ENCODE measurements at places on chromosomes 4 and X.
A peak's percentile ranks its signal among the peaks of the same experiment; 100 is the strongest.

DNA sequence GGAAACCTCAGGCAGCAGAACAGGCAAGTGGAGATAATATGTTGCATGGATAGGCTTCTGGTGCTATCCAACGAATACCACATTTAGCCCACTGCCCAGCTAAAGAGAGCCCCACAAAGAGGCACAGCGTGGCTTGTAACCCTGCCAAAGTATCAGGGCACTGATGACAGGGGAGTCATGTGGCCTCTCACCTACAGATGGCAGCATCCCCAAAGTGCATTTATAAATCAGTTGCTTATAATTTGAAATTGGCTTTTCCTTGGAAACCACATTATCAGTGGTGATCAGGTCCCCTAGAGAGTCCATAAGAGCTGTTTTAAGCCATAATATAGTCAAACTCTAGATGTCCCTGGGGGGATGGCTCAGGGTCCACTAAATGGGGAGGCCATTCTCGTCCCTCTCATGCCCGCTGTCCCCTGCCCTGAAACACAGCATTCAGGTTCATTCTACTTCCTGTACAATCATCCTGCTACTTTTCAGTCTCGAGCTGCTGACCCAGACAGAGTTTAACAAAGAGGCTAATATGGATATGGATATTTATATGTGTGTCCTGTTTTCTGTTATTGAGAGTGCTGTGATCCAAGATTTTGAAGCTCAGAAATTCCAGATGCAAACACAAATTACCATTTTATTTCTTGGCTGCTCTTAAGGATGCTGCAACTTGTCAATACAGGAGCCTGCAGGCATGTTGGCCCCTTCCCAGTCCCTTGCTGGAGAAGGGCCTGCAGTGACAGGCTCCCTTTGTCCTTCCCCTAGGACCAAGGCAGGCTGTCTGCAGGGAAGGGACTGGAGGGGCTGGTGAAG, 28.5 kb downstream of the SRPX start:
- H3K4me1 ChIP-seq, result no peaks in the 10 kb centered on the region
- no peaks in the 10 kb centered on the region for H3K36me3 ChIP-seq
- no peak for DNase-seq
- no peak overlapping the region for H3K27ac ChIP-seq
- H3K4me3 ChIP-seq, result no peak overlapping the region
- H3K27me3 ChIP-seq, result no peaks in the 10 kb centered on the region

GRCh38 chrX:4358577-4358976, 645.1 kb upstream of the PRKX start:
- H3K36me3 ChIP-seq, result no peaks in the 10 kb centered on the region
- no peak for DNase-seq
- H3K4me3 ChIP-seq, result no peak overlapping the region
- H3K27me3 ChIP-seq, result no peaks in the 10 kb centered on the region
- no peaks in the 10 kb centered on the region for H3K4me1 ChIP-seq

GRCh38 chr4:110480031-110480549, 4.1 kb downstream of the ENPEP start:
- H3K4me1 ChIP-seq, result peaks cover 3% of the 10 kb centered on the region
- no peak overlapping the region for H3K4me3 ChIP-seq
- H3K27me3 ChIP-seq, result no peaks in the 10 kb centered on the region
- no peaks in the 10 kb centered on the region for H3K36me3 ChIP-seq
- H3K27ac ChIP-seq, result no peak overlapping the region

- H3K4me3 ChIP-seq, result no peak overlapping the region
- DNase-seq, result no peak
- no peak overlapping the region for H3K27ac ChIP-seq
- no peaks in the 10 kb centered on the region for H3K4me1 ChIP-seq
- no peaks in the 10 kb centered on the region for H3K27me3 ChIP-seq
These were observed 11.6 kb upstream of the BMP2K start for GRCh38 chr4:78764498-78764961.

DNA sequence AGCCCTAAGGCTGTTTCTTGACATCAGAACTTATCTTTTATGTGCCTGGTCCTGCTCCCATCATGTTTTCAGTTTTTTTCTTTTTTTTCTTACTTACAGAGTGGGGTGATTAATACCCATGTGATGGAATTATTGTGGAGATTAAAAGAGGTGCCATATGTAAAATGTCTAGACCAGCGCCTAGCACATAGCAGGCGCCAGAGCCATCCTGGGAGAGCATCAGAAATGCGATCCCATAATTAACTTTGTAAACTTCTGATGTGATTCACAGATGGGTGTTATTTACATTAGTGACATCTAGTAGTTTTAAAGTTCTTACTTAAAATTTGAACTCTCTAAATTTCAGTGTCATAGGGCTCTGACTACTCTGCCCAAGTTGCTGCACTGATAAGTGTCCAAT, 66.2 kb upstream of the PGRMC2 start:
- peaks cover 10% of the 10 kb centered on the region for H3K4me1 ChIP-seq
- H3K4me3 ChIP-seq, result no peak overlapping the region
- no peak overlapping the region for H3K27ac ChIP-seq

DNA sequence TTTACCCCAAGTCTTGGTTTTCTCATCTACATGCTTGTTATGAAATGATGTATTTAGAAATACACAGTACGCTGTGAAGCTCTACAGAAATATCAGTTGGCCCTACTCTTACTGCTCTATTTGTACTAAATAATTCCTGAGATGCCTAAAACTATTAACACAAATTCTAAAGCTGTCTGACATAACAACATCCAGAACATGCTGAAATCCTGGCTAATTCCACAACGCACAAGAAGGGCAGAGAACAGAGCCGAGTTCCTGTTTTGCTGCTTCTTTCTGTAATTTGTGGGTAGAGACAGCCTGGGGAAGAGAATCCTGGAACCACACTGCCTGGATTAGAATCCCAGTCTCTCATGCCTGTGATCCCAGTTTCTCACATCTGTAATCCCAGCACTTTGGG, 59.0 kb downstream of the ZNF827 start:
- H3K36me3 ChIP-seq, result no peaks in the 10 kb centered on the region
- H3K27me3 ChIP-seq, result no peaks in the 10 kb centered on the region
- no peak overlapping the region for H3K27ac ChIP-seq
- no peak for DNase-seq

DNA sequence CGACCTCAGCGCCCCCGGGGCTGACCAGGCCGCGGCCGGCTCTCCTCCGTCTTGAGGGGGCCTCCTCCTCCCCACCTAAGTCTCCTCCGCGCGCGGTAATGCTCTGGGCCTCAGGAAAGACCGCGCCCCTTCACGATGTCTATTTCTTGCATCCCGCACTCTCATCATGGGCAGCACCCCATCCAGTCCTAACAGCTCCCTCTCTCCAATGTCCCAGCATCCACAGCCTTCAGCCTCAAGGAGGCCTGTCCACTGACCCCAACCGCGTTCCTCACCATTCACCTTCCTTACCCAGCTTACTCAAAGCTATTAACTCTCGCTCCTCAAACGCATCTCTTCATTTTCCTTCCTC, 77.5 kb downstream of the MAGED4 start:
- peak overlapping the region; percentile 54 for H3K4me3 ChIP-seq
- no peaks in the 10 kb centered on the region for H3K36me3 ChIP-seq
- DNase-seq, result no peak
- H3K4me1 ChIP-seq, result no peaks in the 10 kb centered on the region
- H3K27me3 ChIP-seq, result no peaks in the 10 kb centered on the region

DNA sequence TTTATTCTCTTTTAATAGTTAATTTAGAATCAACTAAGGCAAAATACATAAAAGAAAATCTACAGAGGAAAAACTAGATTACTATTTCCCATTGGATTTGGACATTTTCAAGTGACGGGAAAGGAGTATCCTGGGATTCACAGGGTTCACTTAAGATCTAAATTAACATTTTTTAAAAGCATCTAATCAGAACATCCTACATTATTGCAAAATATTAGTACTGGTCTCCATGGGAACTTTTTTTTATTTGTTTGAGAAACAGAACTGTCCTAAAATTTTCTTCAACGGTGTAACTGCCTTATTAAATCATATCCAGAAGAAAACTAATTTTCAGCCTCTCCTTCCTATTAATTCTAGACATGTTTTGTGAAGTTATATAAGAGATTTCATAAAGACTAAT, 69.7 kb downstream of the METTL14 start:
- DNase-seq, result no peak
- peaks cover 17% of the 10 kb centered on the region for H3K4me1 ChIP-seq
- no peak overlapping the region for H3K27ac ChIP-seq
- H3K36me3 ChIP-seq, result no peaks in the 10 kb centered on the region
- no peak overlapping the region for H3K4me3 ChIP-seq
- no peaks in the 10 kb centered on the region for H3K27me3 ChIP-seq

- no peak for DNase-seq
- H3K4me3 ChIP-seq, result no peak overlapping the region
- no peaks in the 10 kb centered on the region for H3K27me3 ChIP-seq
- no peaks in the 10 kb centered on the region for H3K36me3 ChIP-seq
- no peaks in the 10 kb centered on the region for H3K4me1 ChIP-seq
These were observed 8.5 kb upstream of the CCSER1 start for GRCh38 chr4:90118527-90119195.

DNA sequence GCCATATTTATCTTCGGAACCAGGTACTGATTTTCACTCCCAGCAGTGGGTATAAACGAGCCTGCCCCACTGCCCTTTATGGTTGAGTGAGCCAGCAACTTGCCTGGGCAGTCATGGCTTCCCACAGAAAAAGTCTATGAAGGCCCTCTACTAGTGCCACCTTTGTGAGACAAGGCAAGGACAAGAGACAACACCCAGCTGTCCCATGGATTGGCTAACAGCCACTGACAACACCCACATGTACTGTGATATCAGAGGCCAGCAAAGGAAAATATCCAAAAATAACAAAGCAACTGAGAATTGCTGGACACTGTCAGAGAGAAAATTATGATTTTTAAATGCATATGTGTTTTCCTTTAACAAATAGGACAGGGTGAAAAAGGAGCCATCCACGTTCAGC, 248.4 kb upstream of the TTC29 start:
- no peak for DNase-seq
- H3K4me1 ChIP-seq, result peaks cover 5% of the 10 kb centered on the region
- H3K27me3 ChIP-seq, result no peaks in the 10 kb centered on the region
- no peak overlapping the region for H3K4me3 ChIP-seq
- H3K27ac ChIP-seq, result peak overlapping the region; percentile 43

DNA sequence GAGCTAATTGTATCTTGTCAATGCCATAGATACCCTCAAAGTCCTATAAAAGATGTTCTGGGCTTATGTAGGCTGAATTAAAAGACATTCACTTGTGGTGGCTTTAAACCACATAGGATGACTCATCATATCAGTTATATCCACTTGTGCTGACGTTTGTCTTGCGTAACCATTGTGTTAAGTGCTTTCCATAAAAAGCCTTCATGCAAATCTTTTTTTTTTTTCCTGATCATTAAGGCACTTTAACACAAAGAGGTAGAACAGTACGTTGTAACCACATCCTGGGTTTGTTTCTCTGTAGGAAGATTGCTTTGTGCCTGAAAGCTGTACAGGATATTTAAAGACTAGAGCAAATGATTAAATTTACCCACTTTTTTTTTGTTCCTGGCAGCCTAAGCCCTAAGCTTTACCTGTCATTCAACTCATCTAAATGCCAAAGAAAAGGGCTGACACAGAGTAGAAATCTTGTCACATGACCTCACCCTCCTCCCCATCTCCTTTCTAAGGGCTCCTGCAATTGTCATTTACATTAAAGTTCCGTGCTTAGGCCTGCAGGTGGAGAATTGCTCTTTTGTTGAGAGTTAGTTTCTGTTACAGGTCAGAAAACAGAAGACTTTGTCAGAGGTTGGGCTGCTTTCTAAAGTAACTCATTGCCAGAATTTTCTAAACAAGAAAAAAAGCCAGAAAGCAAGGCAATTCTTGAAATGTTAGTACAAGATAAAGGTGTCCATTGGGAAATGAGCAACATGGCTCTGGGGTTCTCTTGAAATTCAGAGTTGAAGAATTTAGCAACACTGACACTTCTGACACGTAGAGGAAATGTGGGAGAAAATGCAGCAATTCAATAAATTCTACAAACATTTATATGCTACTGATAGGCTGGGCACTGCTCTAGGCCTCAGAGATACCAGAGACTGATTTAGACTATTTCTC, 555.6 kb downstream of the PPARGC1A start:
- H3K27me3 ChIP-seq, result no peaks in the 10 kb centered on the region
- no peak for DNase-seq
- no peak overlapping the region for H3K4me3 ChIP-seq
- no peaks in the 10 kb centered on the region for H3K36me3 ChIP-seq

- H3K27ac ChIP-seq, result no peak overlapping the region
- no peak for DNase-seq
- H3K36me3 ChIP-seq, result no peaks in the 10 kb centered on the region
- H3K4me1 ChIP-seq, result peaks cover 13% of the 10 kb centered on the region
- no peak overlapping the region for H3K4me3 ChIP-seq
- H3K27me3 ChIP-seq, result no peaks in the 10 kb centered on the region
These were observed 389.7 kb downstream of the SPRY1 start for GRCh38 chr4:123786163-123786915.

DNA sequence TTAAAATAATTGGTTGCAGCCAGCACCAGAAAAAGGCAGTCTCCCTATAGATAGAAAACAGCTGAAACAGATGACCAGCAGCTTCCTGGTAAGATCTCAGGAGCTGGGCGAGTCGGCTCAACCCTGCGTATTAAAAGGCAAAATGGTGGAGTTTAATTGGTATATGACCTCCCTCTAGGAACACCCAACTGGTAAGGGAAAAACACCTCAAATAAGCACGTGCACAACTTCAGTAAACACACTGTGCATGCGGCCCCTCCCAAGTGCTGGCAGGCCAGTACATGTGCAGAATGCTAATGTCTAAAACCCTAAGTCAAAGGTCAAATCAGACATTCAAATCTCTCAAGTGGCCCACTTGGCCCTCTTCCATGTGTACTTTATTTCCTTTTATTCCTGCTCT, 103.2 kb upstream of the PDE5A start:
- H3K36me3 ChIP-seq, result no peaks in the 10 kb centered on the region
- no peak overlapping the region for H3K4me3 ChIP-seq
- DNase-seq, result no peak
- H3K4me1 ChIP-seq, result peaks cover 6% of the 10 kb centered on the region
- no peak overlapping the region for H3K27ac ChIP-seq

DNA sequence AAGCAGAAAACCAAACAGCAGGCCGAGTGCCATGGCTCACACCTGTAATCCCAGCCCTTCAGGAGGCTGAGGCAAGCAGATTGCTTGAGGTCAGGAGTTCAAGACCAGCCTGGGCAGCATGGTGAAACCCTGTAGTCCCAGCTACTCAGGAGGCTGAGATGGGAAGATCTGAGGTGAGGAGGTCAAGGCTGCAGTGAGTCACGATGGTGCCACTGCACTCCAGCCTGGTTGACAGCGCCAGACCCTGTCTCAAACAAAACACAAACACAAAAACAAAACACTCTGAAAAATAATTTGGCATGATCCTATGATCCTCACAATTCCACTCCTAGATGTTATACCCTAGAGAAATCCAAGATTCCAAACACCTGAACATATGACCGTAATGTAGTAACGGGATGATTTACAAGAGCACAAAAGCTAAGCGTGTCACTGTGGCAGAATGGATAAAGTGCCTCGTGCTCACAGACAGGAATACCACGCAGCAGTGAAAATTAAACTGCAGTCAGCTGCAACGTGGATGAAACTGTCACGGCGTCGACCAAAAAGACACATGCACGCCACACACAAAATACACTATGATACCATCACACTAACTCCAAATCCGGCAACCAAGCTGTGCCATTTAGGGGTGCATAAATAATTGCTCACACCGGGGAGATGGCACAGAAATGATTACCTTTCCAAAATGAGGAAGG, 1.7 kb downstream of the NELFA start:
- no peaks in the 10 kb centered on the region for H3K36me3 ChIP-seq
- H3K4me3 ChIP-seq, result peak overlapping the region; percentile 97
- no peak for DNase-seq
- no peaks in the 10 kb centered on the region for H3K27me3 ChIP-seq

GRCh38 chrX:16635040-16635439, 14.9 kb upstream of the S100G start:
- no peak overlapping the region for H3K27ac ChIP-seq
- H3K36me3 ChIP-seq, result no peaks in the 10 kb centered on the region
- no peaks in the 10 kb centered on the region for H3K4me1 ChIP-seq
- H3K27me3 ChIP-seq, result no peaks in the 10 kb centered on the region

- H3K4me1 ChIP-seq, result no peaks in the 10 kb centered on the region
- H3K27me3 ChIP-seq, result no peaks in the 10 kb centered on the region
- no peak for DNase-seq
- no peak overlapping the region for H3K4me3 ChIP-seq
These were observed 51.3 kb upstream of the MAP3K15 start for GRCh38 chrX:19566359-19567222.
